NCI-H526 (cell line): ENCODE measurements at places on chromosomes 2 and 18.

- DNase-seq, result no peak
These were observed 188.3 kb upstream of the STON1 start for GRCh38 chr2:48341551-48342133.

- DNase-seq, result no peak
These were observed 84.2 kb downstream of the SLC8A1 start for GRCh38 chr2:40367652-40368051.

DNA sequence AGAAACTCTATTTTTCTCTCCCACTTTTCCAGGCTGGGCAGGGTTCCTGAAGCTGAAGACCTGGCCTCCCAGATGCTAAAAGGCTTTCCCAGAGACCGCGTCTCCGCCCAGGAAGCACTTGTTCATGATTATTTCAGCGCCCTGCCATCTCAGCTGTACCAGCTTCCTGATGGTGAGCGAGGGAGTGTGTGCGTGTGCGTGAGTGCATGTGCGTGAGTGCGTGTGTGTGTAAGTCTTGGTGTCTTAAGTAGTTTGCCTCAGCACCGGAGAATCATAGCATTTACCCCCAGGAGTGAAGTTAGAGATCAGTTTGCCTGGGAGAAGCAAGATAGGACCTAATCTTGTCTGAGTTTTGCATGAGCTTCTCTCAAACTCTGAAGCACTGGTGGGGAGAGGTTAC, 73.7 kb downstream of the CDK15 start:
- no peak for DNase-seq

GRCh38 chr2:130985206-130985780, 108.0 kb downstream of the FAM168B start:
- DNase-seq, result no peak

DNA sequence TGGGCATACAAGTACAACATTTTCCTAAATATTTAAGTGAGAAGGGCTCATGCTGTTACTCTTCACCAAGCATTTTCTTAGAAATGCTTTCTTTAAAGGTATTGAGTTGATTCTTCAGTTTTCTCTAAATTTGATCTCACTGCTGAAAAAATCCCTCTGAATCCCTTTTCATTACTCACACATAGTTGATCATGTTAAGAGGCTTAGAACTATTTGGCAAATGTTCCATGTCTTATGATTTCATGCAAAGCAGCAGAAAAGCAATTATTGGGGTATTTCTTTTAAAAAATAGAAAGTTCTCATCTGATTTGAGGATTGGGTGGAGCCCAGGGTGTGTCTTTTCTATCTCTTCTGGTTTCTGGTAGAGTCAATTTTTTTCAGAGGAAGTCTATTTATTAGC, 1079.8 kb upstream of the ZEB2 start:
- no peak for DNase-seq

- no peak for DNase-seq
These were observed 218.6 kb downstream of the HRH4 start for GRCh38 chr18:24679062-24679461.

DNA sequence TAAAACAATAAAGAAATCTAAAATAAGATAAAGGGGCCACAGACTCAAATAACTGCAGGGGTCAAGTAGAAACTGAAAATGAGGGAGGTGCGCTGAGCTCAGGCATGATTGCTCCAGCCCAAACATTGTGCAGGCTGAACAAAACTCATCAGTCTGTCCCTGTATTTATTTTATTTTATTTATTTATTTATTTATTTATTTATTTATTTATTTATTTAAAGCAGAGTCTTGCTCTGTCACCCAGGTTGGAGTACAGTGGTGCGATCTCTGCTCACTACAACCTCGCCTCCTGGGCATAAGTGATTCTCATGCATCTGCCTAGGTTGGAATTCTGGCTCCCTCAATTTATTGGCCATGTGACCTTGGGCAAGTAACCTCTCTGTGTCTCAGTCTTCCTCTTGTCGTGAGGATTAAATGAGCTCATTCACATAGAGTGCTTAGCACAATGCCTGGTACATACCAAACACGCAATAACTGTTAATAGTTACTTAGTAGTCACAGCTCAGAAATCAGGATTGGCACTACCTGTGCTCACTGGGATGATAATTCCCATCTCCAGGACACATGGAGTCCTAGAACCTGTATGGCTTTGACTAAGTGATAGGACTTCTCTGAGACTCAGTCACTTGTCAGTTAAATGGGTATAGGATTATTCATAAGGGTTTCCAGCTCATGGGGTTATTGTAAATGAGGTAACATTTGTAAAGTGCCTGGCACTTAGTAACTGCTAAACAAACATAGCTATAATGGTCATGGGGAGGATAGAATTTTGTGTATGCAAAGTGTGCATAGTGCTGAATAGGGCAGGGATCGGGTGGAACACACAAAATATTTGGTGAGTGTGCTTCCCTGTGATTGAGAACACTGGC, 6.0 kb downstream of the SPEG start:
- no peak for DNase-seq

DNA sequence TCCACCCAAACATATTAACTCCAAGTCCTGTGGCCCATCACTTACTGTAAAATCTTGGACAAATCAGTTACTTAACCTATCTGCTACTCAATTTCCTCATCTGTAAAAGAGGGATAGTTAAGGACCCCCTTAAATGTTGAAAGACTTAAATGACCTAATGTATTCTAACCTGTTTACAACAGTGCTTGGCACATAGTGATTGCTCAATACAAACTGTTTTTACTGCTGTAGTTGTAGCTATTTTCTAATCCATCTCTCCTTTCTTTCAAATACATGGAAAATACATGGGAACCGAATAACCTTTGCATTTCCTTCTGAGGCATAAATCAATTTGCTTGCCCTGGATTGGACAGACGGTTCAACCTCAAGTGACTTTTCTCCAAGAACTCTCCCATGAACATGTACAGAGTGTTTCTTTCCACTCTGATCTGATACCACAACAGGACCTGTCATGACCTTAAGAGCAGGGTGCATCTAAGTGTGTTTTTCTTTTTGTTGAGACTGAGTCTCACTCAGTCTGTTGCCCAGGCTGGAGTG, 2.7 kb downstream of the LNPK start:
- no peak for DNase-seq

DNA sequence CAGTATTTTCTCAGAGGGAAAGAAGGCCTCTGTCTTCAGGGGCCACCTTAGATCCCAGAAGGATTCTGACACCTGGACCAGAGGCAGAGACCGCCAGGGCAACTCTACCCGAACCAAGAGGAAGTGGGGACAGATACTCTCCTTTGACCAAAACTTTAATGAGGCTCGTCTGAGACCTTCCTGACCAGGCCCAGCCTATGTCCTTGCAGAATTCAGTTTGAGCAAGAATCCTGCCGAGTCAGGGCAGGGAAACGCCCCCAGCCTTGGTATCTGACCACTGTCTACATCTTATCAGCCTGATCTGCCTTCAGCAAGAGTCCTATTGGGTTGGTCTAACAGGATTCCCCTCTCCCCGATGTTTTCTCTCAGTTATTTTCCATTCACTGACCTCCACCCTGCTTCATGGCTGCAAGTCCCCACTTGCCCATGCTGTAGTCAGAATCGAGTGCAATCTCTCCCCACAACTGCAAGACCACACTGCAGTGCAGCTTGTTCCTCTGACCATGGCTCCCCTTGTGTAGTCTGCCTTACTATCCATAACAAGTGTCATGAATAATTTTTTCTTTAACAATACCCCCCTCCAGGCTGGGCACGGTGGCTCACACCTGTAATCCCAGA, 95.0 kb downstream of the MSH2 start:
- DNase-seq, result no peak

DNA sequence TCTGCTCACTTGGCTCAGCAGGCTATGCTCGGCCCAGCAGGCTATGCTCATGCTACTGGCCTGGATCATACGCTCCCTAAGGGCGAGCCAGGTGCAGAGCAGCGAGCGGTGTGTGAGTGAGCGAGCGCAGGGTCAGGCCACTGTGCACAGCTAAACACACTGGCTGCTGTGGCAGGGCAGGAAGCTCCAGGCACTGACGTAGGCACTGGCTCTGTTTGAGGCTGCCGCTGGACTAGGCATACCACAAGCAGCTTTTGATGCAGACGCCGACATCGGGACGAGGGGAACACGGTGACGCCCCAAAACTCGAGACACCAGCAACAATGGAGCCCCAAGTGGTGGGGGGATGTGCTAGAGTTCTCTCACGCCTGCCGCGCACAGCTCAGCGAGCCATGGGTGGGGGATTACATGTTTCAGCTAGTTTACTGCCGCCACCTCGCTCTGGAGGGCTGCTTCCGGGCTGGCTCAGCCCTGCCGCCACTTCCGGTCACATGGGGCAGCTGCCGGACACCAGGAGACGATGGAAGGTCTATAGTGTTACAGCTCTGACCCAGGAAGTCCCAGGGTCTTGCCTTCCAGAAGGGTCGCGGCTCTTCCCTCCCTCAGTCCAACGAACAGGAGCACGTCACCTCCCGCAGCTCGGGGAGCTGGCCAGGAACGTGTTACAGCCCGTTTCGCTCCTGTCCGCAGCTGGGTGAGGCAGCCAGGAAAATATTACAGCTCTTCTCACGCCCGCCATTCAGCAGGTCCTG, 1176.9 kb upstream of the LRRTM1 start:
- peak; percentile 81 for DNase-seq

DNA sequence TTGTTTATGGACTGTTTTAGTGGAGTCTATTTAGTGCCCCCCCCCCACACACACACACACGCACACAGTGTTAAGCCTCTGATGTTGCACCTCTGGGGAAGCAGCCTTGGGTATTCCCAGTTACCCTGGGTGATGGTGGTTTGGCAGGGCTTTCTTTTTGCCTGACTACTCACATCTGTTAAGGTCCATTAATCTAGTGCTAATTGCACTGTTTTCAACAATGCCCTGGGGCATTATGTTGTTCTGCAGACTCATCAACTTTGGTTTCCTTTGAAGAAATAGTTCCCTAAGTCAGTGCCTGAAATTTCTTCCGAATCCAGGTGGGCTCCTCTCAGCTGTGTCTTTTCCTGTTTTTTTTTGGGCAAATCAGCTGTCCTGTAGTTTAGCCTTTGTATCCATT, 34.7 kb downstream of the SPOPL start:
- no peak for DNase-seq

DNA sequence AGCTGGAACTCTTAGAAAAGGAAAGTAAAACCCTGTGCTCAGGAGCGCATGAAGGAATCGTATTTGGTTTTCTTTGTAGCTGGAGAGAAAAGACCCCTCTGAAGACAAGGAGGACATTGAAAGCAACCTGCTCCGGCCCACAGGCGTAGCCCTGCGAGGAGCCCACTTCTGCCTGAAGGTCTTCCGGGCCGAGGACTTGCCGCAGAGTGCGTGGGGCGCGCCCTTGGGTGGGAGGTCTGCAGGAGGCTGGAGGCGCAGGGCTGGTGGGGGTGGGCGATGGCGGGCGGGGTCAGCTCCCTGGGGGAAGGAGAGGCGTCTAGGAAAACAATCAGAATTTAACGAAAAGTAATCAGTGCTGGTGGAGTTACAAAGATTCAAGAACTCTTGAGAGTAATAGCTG, 72.8 kb downstream of the DYSF start:
- no peak for DNase-seq

DNA sequence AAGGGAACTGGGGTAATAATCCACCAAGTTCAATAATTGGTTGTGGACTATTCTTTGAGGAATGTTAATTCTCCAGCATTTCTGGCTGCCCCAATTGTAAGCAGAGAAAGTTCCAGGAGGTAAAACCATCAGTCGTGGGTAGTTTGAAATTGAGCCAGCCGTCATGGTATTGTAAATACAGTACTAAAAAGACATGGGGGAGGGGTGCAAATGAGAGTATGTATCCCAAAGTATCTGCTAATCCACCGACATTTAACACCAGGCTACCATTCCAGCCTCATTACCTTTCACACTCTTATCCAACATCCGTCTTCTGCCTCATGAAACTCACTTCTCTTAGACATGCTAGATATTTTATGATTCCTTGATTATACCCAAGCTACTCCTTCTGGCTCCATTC, 507.9 kb downstream of the ERBB4 start:
- DNase-seq, result no peak

GRCh38 chr2:148282201-148282600, 261.3 kb downstream of the MBD5 start:
- DNase-seq, result no peak

DNA sequence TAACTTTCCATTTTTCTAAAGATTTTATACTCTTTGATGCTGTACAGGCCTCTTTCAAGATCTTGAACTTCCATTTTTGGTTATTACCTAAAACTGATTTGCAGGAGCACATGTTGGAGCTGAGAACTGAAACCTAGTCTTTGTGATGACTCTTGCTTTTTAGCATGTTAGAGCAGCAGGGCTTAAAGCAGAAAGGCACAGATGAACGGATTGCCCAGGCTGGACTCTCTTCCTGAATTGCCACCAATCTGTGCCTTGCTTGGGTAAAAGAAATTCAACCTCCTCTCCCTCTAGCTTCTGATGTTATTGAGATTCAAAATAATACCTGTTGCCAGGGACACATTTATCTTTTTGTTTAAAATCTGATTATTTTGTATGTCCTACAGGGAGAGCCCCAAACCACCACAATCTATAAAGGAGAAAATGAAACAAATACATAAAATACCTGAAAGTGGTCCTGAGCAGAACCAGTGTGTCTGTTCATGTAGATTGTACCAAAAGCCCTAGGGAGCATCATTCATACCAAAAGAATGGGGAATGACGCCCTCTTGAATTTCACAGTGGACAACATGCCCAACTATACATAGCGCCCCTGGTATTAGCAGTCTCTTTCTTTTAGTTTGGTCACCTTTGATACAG, 277.0 kb upstream of the MAP2 start:
- no peak for DNase-seq

DNA sequence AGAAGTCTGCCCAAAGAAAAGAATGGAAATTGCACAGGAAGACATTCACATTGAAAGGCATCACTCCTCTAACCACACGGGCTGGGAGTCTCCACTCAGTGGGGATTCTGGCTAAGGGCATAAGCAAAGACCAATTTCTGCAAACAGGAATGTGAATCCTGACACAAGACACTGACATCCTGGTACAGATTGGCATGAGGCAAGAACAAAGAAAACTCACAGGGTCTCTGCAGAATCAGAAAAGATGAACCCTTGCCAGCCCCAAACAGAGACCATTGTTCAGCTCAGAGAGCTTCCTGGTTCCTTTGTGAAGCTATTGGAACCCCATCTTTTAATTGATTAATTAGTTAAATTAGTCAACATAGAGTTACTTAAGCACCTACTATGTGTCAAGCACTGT, 82.3 kb downstream of the UPP2 start:
- DNase-seq, result no peak

GRCh38 chr2:170393861-170394498, 216.0 kb downstream of the MYO3B start:
- DNase-seq, result no peak

DNA sequence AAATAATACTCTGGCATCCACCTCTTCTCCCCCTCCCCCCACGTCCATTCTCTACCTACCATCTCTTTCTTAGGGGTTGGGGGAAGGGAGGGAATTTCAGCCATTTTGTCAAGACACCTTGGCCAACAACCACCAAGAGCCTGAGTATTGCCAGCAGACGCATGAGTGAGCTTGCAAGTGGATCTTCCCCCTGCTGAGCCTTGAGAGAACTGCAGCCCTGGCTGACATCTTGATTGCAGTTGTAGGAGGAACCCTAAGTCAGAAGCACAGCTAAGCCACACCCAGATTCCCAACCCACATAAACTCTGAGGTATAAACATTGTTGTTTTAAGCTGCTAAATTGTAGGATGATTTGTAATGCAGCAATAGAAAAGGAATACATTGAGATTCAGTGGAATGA, 165.6 kb downstream of the TMEFF2 start:
- peak; percentile 8 for DNase-seq
